ENCODE measurements at places on chromosomes 1 and 21.
A peak's percentile ranks its signal among the peaks of the same experiment; 100 is the strongest.

GRCh38 chr1:202807451-202807925, 733 bp downstream of the KDM5B start:
- DNase-seq: peak; percentile 19

DNA sequence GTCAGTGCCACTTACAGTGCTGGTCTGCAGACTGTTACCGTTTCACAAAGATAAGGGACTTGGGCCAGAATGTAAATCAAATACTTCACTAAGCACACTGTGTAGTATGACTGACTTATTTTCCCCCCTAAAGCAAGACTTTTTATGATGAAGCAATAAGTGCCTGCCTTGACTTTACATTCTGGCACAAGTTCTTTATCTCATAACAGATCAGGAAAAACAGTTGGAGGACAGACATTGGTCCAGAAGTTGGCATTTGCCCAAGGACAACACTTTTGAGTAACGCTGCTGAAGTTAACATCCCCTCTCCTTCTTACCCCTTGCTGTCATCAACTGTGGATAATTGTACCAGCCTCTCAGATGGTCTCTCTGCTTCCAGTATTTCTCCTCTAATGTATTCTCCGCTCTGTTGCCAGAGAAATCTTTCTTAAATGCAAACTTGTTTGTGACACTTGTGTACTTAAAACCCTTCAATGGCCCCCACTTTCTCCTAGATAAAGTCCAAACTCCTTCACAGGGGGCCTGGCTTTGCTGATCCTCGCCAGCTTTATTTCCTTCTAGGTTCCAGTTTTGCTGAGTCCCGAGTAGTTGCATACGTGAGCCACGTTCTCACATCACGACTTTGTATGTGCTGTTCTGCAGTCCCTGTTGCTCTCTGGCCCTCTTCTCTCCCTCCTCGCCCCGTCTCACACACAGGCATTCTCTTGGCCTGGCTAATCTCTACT, 45.7 kb downstream of the S1PR1 start:
- DNase-seq: no peak

GRCh38 chr1:53582211-53583020, 123.2 kb downstream of the DMRTB1 start:
- DNase-seq: no peak

DNA sequence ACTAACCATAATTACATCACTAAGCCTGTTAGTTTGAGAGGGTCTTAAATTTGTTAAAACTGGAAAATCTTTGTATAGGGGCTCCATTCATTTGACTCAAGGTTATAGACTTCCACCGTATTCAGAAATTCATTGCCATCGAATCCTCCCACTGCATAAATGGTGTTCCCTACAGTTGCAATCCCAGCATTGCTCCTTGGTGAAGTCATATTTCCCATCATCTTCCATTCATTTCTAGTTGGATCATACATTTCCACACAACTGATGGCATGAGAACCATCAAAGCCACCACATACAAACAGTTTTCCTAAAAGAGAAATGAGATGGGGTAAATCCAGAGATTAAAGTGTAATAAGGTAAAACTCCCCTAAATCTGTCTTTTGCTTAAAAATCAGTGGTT, 19.1 kb downstream of the IVNS1ABP start:
- DNase-seq: no peak

- no peak for DNase-seq
Observed at GRCh38 chr1:176058686-176059085, 148.4 kb downstream of the COP1 start.

- no peak for DNase-seq
Observed at GRCh38 chr1:67414574-67414973, 15.6 kb downstream of the SERBP1 start.

- DNase-seq: no peak
Observed at GRCh38 chr1:177905686-177906085, 64.2 kb downstream of the SEC16B start.

- DNase-seq: no peak
Observed at GRCh38 chr1:156431769-156432668, 63.0 kb downstream of the RHBG start.

- no peak for DNase-seq
Observed at GRCh38 chr1:219834314-219834917, 93.9 kb downstream of the SLC30A10 start.

- DNase-seq: no peak
Observed at GRCh38 chr1:219782311-219782710, 146.0 kb downstream of the SLC30A10 start.

- DNase-seq: no peak
Observed at GRCh38 chr1:112040891-112041740, 51.6 kb upstream of the KCND3 start.

- no peak for DNase-seq
Observed at GRCh38 chr1:151799179-151800022, 5.8 kb downstream of the LINGO4 start.

- no peak for DNase-seq
Observed at GRCh38 chr1:74246315-74246714, 11.1 kb downstream of the TNNI3K start.

- DNase-seq: no peak
Observed at GRCh38 chr1:92859400-92860039, 27.7 kb downstream of the RPL5 start.

GRCh38 chr1:214331180-214331579, 50.2 kb downstream of the SMYD2 start:
- DNase-seq: no peak

DNA sequence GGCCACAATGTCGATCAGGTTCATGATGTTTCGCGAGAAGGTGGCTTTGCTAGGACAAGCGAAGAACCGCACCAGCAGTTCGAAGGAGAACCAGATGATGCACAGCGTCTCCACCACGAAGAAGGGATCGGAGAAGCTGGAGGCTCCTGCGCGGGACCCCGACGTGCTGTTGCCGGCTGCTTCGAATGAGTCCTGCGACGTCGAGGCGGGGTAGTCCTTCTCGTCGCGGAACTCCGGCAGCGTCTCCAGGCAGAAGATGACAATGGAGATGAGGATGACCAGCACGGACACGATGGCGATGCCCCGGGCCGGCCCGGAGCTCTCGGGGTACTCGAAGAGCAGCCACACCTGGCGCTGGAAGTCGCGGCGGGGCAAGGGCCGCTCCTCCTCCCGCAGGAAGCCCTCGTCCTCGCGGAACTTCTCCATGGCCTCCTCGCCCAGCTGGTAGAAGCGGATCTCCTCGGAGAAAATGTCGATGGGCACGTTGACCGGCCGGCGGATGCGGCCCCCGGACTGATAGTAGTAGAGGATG, 869 bp downstream of the KCNA3 start:
- no peak for DNase-seq

DNA sequence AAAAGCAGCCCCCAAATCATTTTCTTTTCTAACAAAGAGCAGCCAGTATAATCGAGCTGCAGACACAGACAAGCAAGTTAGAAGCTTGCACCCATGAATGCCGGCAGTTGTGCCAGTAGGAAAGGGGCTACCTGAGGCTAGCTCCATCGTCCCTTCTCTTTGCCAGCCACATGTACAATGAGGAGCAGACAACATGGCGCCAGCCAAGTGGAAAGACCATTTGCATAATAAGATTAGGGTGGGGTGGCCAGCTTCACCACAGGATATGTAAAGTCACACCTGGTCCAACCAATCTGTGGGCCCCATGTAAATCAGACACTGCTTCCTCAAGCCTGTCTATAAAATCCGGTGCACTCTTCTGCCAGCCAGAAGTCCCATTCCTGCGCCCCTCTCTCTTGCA, 103.7 kb downstream of the CCDC185 start:
- no peak for DNase-seq

- no peak for DNase-seq
Observed at GRCh38 chr1:172637522-172637921, 21.4 kb upstream of the FASLG start.

- DNase-seq: no peak
Observed at GRCh38 chr1:104195395-104195794, 445.7 kb downstream of the AMY1C start.

- no peak for DNase-seq
Observed at GRCh38 chr1:925561-926421, 2.1 kb downstream of the SAMD11 start.

- DNase-seq: no peak
Observed at GRCh38 chr1:23029337-23029736, 10.1 kb downstream of the KDM1A start.

DNA sequence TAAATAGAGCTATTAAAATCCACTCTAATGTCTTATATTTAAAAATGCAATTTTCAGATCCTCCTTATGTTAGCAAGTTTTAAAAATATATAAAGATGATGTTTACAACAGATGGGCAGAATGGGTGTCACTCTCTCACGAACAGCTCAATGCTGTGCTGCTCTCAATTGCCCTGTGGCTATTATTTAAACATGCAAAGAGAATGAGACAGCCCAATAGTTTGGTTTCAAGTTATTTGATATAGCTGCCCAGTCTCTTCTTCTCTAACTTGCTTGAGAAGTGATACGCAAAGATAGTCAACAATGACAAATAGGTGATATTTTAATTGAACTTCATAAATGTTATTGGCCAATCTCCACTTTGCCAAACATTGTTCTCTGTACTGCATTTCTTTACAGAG, 199.3 kb upstream of the GREM2 start:
- DNase-seq: no peak

DNA sequence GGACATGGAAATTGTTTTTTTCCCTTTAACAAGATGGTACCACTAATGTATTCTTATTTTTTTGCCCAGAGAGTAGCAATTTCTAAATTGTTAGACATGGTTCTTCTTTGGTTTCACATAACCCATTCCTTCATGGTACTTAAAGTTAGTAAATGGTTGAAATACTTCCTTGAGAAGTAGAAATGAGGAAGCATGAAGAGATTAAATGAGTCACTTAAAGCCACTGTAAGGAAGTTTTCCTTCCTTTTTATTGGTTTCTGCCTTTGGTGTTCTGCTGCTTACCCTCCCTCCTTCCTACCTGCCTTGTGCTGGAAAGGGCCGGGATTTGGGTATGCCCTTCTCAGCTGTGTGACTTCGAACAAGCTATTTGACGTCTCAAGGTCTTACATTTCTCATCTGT, 101.0 kb downstream of the KIF26B start:
- no peak for DNase-seq

DNA sequence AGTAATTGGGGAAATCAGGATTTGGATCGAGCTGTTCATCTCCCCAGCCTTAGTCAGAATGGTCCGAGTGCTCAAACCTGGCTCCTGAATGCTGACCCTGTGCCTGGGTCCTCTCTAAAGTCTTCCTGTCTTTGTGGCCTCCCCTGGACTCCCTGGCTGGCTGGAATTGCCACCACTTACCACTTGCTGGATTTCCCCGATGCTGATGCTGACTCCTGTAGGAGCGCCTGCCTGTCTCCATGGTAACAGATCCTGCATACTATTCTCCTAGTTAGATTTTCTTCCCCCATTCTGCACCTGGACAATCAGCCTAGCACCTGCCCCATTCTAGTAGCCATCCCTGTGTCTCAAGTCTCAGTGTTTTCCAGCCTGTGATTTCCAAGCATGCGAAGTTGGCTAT, 382.2 kb upstream of the ESRRG start:
- DNase-seq: no peak

GRCh38 chr1:190416239-190416638, 61.4 kb downstream of the BRINP3 start:
- DNase-seq: no peak

GRCh38 chr1:6184083-6184783, 4.1 kb upstream of the CHD5 start:
- no peak for DNase-seq

DNA sequence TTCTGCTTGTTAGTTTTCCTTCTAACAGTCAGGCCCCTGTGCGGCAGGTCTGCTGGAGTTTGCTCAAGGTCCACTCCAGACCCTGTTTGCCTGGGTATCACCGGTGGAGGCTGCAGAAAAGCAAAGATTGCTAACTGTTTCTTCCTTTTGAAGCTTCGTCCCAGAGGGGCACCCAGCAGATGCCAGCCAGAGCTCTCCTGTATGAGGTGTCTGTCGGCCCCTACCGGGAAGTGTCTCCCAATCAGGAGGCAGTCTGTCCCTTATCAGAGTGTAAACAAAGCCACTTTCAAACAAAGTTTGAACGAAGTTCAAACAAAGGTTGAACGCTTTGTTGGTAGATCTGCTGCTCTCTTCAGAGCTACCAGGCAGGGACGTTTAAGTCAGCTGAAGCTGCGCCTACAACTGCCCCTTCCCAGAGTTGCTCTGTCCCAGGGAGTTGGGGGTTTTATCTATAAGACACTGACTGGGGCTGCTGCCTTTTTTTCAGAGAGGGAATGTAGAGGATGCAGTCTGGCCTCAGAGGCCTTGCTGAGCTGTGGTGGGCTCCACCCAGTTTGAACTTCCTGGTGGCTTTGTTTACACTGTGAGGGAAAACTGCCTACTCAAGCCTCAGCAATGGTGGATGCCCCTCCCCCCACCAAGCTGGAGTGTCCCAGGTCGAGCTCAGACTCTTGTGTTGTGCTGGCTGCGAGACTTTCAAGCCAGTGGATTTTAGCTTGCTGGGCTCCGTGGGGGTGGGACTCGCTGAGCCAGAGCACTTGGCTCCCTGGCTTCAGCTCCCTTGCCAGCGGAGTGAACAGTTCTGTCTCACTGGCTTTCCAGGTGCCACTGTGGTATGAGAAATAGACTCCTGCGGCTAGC, 401.8 kb downstream of the SRGAP2C start:
- no peak for DNase-seq

- peak; percentile 58 for DNase-seq
Observed at GRCh38 chr1:37288900-37289299, 185.5 kb upstream of the ZC3H12A start.

GRCh38 chr1:44571712-44572571, 102.3 kb downstream of the TMEM53 start:
- DNase-seq: peak; percentile 18

DNA sequence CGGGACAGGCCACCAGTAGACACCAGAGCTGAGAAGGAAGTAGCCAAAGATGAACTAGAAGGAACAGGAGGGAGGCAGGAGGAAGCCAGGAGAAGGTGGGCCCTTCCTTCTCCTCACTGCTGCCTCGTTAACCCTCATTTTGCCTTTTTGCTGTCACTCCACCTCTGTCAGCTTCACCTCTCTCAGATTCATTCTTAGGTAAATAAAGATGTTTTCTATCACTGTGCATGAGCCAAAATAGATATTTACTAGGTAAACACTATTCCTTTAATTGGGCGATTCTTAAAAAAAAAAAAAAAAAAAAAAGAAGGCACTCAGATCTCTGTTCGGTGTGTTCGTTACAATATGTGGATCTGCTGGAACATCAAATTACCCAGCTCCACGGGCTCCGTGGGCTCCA, 112.3 kb downstream of the GLUL start:
- no peak for DNase-seq

GRCh38 chr1:55768327-55768952, 553.3 kb upstream of the USP24 start:
- DNase-seq: no peak

- no peak for DNase-seq
Observed at GRCh38 chr21:15039607-15040299, 25.0 kb downstream of the NRIP1 start.

- DNase-seq: no peak
Observed at GRCh38 chr1:63799307-63799706, 25.5 kb downstream of the ROR1 start.
